ENCODE measurements at places on chromosomes 11 and 22.

- DNase-seq = no peak
Measured at GRCh38 chr22:48238966-48239365, 1476.5 kb downstream of the TBC1D22A start.

DNA sequence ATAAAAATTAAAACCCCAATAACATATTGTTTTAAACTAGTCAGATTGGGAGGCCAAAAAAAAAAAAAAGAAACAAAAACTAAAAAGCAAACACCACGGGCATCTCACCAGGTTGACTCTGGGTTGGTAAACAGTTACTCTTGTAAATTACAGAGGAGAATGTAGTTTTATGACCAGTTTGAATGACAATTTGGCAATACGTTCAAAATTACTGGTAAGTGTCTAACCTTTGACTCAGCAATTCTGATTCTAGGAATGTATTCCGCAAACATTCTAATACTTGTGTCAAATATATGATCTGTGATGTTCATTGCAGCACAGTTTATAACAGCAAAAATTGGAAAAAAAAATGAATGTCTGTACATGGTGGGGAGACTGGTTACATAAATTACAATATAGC lies 1376.0 kb downstream of the TBC1D22A start:
- DNase-seq = no peak

DNA sequence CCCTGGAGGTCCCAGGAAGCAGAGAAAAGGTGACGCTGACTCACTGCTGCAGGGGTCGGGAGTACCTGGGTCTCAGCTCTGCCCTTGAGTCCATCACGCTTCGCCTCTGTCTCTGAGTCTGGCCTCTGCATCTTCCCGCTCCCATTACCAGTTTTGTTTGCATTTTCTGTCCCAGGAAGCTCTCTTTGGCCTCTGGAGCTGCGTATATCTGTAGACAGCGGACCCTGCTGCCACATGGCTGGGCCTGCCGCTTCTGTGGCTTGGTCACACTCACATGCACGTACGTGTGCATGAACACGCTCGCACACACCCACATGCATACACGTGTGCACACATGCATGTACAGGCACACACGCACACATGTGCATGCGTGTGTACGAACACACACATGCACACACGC lies 20.8 kb upstream of the APOBEC3A start:
- no peak for DNase-seq

GRCh38 chr22:25358421-25359170 lies 139.2 kb downstream of the CRYBB2 start:
- DNase-seq = no peak

GRCh38 chr11:14538271-14538925 lies 18.2 kb upstream of the PSMA1 start:
- no peak for DNase-seq

DNA sequence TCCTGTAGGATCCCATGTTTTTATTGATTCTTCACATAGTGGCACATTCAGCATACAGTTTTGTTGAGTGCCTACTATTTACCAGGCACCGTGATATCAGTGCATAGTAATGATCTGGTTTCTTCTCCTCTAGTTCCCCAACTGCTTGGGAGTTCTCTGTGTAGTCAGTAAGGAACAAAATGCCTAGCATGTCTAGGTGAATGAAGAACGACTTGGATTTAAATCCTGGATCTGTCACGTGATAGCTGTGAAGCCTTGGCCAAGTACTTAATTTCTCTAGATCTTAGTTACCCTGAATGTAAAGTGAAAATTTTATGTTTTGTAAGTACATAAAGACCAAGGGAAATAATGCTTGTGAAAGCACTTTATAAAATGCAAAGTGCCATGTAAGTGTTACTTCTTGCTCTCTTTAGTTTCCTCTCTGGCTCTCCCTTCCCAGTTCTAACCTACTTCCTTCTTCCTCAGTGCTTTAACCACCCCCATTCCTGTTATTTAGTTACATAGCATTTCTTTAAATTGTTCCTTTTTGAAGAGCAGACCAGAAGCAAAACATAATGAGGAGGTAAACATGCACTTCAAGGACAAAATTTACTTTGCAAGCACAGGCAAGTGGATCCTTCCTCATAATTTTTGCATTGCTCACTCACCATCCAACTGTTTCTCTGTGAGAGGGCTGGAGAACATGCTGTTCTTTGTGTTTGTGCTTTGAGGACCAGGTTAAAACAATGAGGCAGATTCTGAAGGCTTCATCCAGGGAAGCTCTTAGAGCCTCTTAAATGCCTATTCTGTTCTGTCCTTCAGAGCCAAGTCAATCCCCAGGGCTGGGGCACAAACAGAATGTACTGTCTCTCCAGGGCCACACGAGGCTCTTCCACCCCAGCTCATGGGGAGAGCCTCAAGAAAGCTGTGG lies 353.9 kb upstream of the TENM4 start:
- DNase-seq = no peak

DNA sequence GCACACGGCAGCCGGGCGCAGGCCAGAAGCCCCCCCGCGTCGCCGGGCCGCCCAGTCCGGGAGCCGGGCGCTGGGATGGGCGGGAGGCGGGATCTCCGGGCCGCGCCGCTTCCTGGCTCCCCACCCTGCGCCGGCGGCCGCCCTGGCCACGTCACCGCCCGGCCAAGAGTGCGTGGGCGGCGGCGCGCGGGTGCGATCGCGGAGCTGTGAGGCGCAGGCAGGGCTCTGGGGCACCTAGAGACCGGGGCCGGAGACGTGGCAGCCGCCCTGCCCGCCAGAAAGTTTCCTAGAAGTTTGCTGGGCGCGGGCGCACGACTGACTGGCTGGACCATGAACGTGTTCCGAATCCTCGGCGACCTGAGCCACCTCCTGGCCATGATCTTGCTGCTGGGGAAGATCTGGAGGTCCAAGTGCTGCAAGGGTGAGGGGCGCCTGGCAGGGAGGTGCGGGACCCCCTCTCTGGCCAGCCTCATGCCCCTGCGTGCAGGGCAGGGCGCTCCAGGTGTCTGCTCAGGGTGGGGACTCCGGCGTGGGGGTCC lies at the start of gene KDELR3:
Gene KDELR3 (plus strand): TSS at position 193 of the 539 bp plus-strand sequence. CDS start 138 bp downstream, at position 331.
- no peak for DNase-seq

DNA sequence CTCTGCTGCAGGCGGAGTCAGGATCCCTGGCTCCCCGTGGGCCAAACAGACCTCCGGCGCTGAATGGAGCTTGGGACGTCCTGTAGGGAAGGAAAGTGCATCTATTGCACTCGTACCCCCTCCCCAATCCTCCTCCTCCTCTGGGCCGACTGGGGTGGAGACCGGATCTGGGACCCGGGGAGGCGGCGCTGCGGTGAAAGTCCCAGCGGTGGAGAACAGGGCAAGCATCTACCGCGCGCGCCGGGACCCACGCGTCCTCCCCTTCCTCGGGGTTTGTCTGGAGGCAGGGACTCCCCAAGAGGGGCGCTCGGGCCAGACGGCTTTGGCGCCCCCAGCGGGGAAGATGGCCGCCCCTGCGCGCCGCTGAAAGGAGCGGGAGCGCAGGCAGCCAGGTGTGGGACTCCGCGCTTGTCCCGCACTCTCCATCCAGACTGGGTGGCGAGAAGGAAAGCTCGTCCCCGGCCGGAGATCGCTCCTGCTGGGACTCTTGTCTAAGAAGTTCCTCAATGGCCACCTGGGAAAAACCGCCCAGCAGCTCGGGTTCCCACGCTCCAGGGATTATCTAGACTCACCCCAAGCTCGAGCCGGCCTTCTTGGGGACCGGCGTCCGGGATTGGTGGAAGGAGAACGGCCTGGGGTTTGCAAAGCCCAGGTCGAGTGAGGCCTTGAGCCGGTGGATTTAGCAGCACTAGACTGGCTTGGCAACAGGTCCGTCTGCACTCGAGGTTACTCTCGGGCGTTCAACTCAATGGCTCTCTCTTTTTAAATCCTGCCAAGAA lies 718 bp downstream of the FADS2 start:
- no peak for DNase-seq

GRCh38 chr22:26534874-26535602 lies 22.8 kb upstream of the TFIP11 start:
- peak; percentile 92 for DNase-seq

DNA sequence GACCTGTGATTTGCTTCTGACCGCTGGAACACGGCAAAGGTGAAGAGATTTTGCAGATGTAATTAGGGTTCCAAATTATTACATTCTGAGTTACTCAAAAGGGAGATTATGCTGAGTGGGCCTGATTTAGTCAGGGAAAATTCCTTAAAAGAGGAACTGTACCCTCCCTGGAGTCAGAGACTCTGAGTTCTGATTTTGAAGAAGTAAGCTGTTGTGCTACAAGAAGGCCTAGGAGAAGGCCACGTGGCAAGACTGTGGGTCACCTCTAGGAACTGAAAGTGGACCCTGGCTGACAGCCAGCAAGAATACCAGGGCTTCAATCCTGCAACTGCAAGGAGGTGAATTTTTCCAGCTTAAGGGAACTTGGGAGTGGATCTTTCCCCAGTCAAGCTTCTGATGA lies 45.3 kb downstream of the CHRDL2 start:
- DNase-seq = no peak

DNA sequence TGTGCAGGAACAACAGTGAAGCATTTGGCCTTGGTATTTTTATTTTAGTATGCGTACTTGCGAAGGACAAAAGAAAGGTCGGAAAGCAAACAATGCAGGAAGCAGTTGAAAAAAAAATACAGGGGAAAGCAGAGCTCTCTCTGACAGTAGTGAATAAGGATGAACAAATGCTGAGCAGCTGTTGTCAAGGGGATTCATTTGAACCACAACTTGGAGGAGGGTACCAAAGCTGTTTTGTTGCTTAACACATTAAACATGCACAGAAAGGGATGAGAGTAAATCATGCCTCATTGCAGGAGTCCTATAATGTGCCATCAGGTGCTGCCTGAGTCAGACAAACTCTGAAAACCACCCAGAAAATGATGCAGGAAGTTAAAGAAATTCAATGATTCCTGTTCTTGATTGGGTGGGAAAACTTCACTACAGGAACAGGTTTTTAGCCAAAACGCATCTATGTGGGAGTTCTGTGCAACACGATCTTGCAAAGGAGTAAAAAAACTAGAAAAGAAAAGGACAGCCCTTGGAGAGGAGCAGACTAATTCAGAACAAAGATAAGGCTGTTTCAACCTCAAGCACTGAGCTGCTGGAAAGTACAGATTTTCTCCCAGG lies 2113.5 kb downstream of the LRRC4C start:
- DNase-seq = no peak

DNA sequence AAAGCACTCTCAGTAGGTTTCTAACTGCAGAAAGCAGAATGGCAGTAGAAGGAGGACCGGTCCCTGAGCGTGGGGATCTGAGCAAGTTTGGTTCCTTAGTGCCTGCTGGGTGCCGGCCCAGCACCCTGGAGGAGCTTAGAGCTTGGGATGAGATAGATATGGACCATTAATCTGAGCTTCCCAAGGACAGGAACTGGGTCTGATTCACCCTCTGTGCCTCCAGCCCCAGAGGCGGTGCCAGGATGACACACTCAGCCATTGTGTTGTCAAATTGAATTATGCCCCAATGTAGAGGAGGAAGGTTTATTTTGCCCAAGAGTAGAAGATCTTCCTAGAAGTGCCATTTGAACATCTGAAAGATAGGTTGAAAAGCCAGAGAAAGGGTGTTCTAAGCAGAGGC lies 4.3 kb downstream of the ZC3H7B start:
- DNase-seq = no peak

DNA sequence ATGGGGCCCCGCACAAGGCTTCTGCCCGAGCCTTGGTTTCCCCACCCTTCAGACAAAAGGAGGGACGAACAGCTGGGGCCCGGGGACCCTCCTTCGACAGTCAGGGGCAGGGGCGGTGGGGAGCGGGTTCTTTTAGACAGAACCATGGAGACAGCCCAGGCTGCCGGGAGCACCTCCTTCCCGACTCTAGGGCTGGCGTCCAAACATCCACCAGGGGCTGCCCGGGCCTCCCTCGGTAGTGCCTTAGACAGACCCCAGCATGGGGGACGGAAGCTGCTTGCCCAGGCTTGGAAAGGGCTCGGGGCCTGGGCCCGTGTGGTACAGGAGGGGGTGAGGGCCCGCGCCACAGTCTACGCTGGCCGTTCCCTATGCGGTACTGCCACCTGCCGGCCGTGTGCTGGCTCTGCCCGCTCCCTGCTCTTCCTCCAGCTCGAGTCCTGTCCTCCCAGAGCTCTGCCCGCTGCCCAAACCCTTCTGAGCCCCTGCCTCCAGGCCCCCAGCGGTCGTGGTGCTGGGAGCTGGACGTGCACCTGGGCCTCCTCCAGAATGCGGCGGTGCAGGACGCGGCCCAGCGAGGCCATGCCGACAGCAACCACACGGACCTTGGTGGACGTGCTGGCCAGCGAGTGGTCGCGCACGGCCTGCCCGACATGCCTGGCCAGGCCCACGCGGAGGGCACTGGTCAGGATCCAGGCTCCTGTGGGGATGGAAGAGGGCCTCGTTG lies 20.1 kb downstream of the TSSC4 start:
- peak; percentile 78 for DNase-seq

DNA sequence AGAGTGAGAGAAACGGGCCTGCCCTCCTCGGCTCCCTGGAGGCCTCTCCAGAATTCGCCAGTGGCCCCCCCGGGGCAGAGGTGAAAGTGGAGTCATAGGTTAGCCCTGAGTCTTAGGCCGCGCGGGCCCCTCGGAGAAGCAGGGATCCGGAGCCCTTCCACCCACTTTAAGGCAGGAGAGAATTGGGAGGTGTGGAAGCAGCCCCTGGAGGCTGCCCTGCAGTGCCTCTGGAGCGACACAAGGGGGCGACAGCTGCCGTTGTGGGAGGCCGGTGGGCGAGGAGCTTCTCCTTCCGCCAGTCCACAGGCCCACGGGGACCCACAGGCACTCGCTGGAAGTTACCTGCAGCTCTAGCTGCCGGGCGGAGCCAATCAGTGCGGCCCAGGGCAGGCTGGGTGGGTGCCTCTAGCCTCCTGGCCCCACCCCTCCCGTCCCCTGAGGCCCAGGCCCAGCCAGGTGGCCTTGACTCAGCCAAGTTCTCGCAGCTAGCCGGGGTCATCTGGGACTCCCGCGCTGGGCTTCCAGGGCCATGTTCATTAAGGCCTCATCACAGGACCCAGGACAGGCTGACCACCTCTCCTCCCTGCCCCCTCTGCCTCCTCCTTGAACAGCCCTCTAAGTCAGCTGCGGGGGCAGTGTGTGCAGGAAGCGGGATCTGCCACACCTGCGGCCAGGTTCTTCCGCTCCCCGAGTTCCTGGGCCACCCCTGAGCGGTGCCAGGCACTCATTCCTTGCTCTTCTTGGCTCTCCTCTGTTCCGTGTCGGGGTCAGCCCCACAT lies 5.0 kb downstream of the DGKZ start:
- DNase-seq = peak; percentile 53

- DNase-seq = no peak
Measured at GRCh38 chr11:45857961-45858474, 10.7 kb downstream of the CRY2 start.

DNA sequence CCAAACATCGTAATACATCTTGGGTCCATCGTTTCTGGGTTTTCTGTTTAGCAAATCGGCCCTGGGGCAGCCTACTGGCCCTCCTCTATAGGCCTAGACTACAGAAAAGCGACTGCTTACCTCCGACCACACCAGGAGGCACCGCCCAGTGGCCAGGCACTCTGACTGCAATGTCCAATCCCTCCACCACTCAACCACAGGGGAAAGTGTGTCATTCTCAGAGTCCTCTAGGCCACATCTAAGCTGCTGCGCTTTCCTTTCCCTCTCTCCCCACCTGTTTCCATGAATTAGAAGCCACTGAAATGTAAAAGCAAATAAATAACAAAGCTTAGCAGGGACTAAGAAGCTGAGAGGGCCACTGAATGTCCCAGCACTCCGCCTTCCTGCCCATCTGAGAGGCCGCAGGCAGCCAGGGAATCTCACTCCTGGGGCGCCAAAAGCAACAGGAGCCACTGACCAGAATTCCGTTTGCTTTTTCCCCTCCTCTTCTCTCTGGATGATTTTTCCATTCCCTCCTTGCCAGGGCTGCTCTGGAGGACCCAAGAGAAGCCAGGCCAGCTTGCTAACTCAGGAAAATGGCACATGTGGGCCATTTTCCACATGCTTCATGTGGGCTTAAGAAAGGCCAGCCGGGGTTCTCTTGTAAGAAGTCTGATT lies 50.1 kb upstream of the FLI1 start:
- no peak for DNase-seq

- no peak for DNase-seq
Measured at GRCh38 chr11:32307471-32307870, 127.9 kb downstream of the WT1 start.
